GM13976 (cell line): ENCODE measurements at places on chromosomes 13 and 19.
A peak's percentile ranks its signal among the peaks of the same experiment; 100 is the strongest.

GRCh38 chr13:52026246-52026626 is 1.7 kb downstream of the UTP14C start:
- DNase-seq, result no peak

- no peak for DNase-seq
Measured at GRCh38 chr13:27966641-27967202, 2.4 kb downstream of the CDX2 start.

DNA sequence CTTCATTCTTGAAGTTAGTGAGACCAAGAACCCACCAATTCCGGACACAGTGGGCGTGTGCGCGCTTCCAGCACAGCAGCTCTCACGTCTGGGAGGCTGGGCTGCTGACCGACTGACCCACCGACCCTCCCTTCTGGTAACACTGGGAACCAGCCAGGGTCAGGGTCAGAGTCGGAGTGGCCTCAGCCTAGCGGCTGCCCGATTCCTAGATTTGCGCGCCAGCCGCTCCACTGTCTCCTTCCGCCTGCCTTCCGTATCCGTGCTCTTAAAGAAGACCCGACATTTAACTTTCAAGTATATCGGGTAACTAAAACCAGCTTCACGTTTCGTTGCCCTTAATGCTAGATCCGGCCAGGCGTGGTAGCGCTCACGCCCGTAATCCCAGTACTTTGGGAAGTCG is 41.1 kb downstream of the SERP2 start:
- no peak for DNase-seq

DNA sequence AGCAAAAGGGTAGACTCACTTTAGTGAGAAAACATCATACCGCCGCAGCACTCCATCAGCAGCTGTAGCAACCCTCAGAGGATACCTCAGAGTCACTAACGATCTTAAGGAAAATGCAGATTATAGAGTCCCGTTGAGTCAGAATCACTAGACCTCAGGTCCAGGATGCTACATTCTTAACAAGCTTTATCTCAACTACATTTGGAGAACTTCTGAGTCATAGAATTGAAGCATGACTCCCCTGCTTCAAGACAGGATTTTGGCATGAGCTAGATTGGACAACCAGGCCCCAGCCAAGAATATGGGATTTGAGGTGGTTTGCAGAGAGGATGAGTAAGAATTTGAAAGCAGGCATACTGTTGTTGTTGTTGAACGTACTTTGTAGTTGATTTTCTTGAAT is 118.9 kb upstream of the UBL3 start:
- no peak for DNase-seq

- DNase-seq, result peak; percentile 94
Measured at GRCh38 chr19:2636897-2637683, 65.4 kb downstream of the GNG7 start.
